ENCODE measurements at places on chromosomes 3 and 15.
A peak's percentile ranks its signal among the peaks of the same experiment; 100 is the strongest.

- no peak for DNase-seq
Measured at GRCh38 chr3:20043825-20044224, 3.6 kb downstream of the KAT2B start.

DNA sequence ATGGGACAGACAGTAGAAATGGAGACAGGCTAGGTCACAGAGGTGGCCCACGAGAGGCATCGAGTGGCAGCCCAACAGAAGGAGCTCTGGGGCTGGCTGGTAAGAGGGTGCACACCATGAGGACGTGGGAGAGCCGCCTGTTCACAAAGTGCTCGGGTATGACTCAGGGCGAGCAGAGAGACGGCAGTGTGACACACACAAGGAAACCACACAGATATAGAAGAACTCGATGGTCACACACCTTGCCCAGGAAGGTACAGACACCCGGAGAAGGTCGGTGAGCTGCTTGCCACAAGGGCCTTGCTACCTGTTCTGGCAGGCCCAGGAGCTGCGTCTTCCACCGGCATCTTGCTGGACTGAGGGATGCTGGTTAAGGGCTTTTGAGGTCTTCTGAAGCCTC lies 50.2 kb downstream of the CA12 start:
- DNase-seq = no peak

- DNase-seq = no peak
Measured at GRCh38 chr3:61299343-61300005, 48.2 kb upstream of the FHIT start.

- no peak for DNase-seq
Measured at GRCh38 chr3:10547841-10548783, 42.7 kb upstream of the ATP2B2 start.

- DNase-seq = no peak
Measured at GRCh38 chr3:111087924-111088469, 16.4 kb downstream of the NECTIN3 start.

DNA sequence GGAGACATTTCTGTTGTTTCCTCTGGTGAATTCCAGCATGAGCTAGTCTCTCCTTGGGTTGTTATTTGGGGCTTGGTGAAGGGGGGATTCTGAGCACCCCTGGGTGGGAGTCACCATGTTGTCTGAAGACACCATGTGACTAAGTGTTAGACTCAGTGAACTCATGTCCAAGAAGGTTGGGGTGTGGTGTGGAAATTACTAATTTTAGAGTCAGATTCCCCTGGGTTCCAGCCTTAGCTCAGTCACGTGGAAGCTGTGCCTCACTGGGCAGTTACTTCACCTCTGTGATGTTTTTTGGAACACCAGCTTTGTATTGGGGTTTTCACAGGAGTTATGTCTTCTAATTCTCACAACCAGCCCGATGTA lies 171.5 kb downstream of the RPLP1 start:
- DNase-seq = no peak

GRCh38 chr3:13016083-13016720 lies 57.0 kb downstream of the IQSEC1 start:
- DNase-seq = no peak

DNA sequence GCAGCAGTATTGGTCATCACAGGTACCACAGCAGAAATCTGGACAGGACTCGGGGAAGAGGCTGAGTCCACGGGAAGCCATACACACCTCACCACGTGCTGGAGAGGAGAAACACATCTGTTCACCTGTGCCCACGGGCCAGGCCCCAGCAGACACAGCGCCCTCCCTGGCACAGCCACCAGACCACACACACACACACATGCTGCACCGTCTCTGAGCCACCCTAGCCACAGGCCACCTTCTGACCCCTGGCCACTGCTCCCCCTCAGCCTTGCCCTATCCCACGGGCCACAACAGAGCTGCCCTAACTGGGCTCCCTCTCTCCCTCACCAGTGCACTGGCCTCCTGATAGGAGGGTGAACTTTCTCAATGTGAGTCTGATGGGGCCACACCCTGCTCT lies 2.8 kb downstream of the SHISA5 start:
- DNase-seq = no peak

DNA sequence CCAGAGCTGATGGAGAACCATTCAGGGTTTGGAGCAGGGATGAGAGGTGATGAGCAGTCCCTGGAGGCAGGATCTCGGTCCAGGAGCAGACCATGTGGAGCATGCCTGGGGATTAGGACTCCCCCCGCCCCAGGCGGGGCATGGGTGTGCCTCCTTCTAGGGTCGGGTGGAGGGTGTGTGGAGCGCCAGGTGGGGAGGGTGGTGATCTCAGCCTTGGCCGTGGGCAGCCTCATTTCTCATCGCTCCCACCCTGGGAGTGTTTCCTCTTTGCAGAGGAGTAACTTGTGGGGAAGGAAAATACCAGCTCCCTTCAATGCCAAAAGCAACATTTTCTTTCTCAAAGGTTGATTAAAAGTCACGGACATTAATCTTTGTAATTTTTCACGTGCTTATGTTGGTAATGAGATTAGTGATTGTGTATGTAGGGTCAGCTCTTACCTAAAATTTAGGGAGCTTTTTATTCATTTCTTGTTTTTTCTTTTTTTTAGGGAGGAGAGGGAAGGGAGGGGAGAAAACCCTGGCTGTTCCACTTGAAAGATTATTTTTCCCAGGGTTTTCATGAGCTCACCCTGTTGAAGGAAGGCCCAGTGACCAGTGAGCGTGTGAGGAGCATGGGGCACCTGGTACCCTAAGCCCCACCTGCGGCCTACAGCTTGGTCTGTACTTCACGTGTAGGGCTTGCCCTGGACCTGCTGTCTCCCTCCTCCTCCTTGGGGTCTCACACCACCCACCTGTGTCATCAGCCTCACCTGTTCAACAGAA lies 11.0 kb downstream of the FBLN2 start:
- DNase-seq = no peak

GRCh38 chr3:30290479-30290878 lies 315.9 kb upstream of the TGFBR2 start:
- DNase-seq = no peak

GRCh38 chr3:20023623-20024405 lies 11.8 kb upstream of the PP2D1 start:
- DNase-seq = no peak

- DNase-seq = no peak
Measured at GRCh38 chr15:73770050-73770449, 16.9 kb upstream of the INSYN1 start.

DNA sequence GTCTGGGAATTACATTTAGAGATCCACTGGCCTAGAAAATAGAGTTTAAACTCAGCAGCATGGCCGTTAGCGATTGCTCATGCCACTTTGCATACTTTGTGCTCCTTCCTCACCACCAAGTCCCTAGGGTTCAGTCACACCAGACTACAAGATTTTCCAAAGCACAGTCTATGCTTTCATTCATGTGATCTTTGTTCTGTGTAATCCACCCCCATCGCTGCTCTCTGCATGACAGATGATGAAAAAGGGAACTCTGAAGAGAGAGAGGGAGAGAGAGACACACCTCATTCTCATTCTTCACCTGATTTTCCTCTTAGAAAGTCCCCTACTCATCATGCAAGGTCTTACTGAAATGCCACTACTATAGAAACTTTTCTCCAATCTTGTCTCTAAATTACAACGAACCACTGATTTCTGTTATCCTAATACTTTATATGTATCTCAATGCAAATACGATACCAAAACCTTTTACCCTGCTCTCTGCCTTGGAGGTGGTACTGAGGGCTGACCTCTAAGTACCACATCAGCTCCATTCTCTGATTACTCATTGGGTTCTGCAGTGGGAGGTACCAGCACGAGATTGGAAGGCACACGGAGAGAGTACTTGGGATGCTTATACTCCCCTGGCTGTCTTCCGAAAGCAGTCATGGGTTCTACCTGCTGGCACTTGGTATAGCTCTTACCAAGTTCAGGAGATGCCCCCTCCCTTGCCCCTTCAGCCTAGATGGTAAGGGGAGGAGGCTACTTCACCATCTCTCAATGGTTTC lies 1.1 kb upstream of the PARP15 start:
- no peak for DNase-seq

GRCh38 chr3:147159141-147159540 lies 247.2 kb downstream of the ZIC4 start:
- DNase-seq = no peak

DNA sequence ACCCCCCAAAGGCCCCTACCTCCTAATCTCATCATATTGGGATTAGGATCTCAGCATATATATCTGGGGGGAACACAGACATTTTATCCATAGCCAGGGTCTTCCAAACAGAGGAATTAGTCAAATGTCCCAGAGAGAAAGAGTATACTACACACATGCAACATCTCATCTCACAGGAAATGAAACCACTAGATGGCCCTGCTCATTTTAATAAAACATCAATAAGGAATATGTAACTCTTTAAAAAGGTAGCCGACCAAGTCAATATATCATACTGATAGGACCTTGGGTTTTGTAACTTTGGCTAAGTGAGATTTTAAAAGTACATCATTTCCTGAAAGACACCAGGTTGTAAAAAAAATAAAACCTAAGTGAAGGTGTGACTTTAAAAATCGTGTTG lies 45.6 kb upstream of the THSD4 start:
- DNase-seq = no peak

DNA sequence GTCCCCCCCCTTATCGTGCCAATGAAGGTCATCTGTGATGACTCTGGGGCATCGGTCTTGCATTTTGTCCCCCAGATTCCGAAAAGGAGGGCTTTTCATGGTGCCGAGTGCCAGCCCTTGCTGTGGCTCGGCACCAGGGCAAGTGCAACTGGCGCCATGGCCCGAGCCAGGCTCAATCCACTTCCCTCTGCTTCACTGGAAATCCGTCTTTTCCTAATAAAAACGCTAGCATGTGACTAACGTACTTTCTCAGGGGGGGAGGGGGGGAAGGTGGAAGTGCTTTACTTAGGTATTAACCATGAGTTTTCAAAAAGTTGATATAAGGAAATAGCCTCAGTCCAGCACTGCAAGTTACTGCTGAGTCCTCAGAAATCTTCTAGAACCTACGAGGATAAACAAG lies 20.5 kb downstream of the TRPM1 start:
- no peak for DNase-seq

DNA sequence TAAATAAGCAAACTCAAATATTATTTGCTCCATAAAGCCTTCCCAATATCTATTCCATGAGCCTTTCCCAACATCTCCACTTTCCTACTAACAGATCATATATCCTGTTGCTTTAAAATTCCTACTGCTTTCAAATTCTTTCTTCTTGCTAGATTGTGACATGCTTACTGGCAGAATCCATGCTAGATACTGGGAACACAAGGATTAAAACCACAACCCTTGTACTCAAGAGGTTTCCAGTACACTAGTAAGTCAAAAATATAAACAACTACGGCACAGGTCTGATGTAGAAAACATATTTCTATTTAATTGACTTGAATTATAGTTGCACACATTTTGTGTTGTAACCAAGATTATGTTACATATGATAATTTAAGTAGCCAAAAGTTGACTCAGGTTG lies 275.0 kb downstream of the ZBTB20 start:
- DNase-seq = no peak

GRCh38 chr15:61032600-61033286 lies 196.4 kb downstream of the RORA start:
- DNase-seq = peak; percentile 42

GRCh38 chr3:71376503-71376902 lies 207.0 kb downstream of the FOXP1 start:
- no peak for DNase-seq

DNA sequence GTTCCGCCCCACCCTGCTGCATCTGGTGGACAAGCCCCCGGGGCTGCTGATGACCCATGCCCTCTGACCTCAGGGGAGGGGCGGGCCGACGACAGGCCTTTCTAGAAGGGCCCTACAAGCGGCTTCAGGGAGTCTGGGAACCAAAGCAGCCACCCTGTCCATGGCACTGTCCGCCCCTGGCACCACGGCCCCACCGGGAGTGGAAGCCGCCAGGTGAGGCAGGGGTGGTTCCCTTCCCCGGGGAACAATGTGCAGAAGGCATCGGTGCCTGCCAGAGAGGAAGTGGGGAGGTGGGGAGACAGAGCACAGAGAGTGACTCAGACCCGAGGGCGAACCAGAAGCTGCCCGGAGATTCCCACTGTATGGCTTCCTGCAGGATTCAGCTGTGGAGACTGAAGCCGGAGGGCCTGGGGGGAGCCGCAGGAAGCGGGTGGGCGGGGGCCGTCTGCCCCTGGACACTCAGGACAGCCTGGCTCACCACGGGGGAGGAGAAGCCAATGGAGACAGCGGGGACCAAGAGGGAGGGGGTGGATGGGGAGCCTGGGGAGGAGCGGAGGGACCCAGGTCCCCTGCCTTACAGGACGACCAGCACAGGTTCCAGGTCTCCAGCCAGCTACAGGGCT lies 134.0 kb downstream of the TPRA1 start:
- DNase-seq = no peak

DNA sequence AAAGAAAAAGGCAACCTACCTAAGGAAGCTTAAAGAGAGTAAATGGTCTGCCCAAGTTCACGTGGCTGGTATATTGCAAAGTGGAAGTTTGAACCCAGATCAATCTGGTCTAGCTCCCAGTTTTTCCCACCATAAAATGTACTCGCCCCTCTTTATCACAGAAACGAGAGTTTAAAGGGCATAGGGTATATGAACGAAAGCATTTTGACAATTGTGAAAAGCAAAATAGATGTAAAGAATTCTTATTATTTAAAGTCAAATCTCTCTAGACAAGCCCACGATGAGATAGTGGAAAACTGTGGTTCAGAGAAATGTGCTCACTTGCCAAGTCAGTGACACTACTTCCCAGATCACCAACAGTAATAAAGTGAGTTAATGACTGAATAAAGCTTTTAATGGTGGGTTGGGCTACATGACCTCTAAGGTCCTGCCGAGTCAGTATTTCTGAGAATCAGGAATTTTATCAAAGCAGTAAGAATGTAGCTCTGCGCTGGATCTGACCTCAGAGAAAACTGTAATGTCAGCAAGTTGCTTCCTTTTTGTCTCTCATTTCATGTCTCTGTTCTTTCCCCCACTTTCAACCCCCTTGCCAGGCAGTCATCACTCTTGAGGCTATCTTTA lies 23.3 kb upstream of the NEO1 start:
- DNase-seq = no peak

DNA sequence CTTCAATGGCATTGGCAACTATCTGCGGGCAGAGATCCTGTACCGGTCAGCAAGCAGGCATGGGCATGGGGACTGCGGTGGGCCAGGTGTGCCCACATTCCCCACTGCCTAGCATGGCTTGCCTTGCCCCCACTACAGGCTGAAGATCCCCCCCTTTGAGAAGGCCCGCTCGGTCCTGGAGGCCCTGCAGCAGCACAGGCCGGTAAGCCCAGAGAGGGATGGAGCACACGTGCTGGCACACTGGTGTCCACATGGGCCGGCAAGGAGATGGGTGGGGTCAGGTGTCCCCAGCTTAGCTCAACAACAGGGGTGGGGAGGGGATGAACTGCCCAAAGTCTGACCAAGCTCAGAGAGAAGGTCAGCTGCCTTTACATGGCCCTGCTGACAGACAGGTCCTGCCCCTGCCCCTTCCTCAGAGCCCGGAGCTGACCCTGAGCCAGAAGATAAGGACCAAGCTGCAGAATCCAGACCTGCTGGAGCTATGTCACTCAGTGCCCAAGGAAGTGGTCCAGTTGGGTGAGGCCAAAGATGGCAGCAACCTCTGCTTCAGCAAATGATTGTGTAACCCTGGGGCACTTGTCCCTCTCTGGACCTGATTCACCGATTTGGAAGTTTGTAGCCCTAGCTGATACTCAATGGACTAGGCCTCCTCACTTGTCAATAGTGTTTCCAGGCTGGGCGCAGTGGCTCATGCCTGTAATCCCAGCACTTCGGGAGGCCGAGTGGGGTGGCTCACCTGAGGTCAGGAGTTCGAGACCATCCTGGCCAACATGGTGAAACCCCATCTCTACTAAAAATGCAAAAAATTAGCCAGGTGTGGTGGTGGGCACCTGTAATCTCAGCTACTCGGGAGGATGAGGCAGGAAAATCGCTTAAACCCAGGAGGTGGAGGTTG lies 5.6 kb downstream of the NEIL1 start:
- no peak for DNase-seq

- DNase-seq = no peak
Measured at GRCh38 chr3:40532252-40532651, 7.5 kb downstream of the ZNF621 start.

Measured in NCI-H1105 (cell line).